ENCODE measurements at places on chromosomes 1 and 21. TPM values are rescaled to one million over a fixed set of nuclear protein-coding genes. Genes with fewer than 3 reads are reported as not detected.

Gene HPCAL4
- total RNA-seq = 0.20 TPM

Gene DNALI1
- total RNA-seq = 7.2 TPM

Gene TSACC
- total RNA-seq = 1.2 TPM

Gene INKA2
- total RNA-seq = 7.3 TPM

Gene COL24A1
- 5.6 TPM for total RNA-seq

DNA sequence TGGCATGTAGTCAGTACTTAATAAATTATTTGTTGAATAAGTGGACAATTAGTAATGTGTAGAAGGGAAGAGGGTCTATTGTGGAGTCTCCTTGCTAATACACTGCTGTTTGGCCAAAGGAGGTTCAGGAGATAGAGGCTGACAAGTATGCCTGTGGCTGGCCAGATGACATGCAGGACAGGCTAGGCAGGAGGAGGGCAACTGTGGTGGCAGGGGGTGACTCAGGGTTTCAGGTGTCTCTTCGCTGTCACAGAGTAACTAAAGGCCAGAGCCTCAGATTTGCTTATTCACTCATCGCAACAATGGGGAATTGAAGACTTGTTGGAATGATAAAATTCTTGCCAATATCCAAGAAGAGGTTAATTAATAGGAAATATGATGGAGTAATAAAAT is 33.1 kb downstream of the THRAP3 start:
- H3K27ac ChIP-seq = no peak overlapping the region
- H3K36me3 ChIP-seq = peaks cover 15% of the 10 kb centered on the region
- peaks cover 11% of the 10 kb centered on the region for H3K4me1 ChIP-seq
- H3K27me3 ChIP-seq = no peaks in the 10 kb centered on the region
- no peak for DNase-seq

- H3K4me1 ChIP-seq = no peaks in the 10 kb centered on the region
- H3K27ac ChIP-seq = no peak overlapping the region
- H3K27me3 ChIP-seq = peaks cover 24% of the 10 kb centered on the region
- no peak overlapping the region for H3K4me3 ChIP-seq
- H3K36me3 ChIP-seq = no peaks in the 10 kb centered on the region
- DNase-seq = no peak
Measured at GRCh38 chr1:200880212-200880611, 7.4 kb downstream of the GPR25 start.

GRCh38 chr1:29121936-29122681 is 1.6 kb downstream of the TMEM200B start:
- peak overlapping the region; percentile 66 for H3K27ac ChIP-seq
- H3K36me3 ChIP-seq = no peaks in the 10 kb centered on the region
- H3K4me3 ChIP-seq = peak overlapping the region; percentile 57
- no peaks in the 10 kb centered on the region for H3K27me3 ChIP-seq
- peaks cover 22% of the 10 kb centered on the region for H3K4me1 ChIP-seq

DNA sequence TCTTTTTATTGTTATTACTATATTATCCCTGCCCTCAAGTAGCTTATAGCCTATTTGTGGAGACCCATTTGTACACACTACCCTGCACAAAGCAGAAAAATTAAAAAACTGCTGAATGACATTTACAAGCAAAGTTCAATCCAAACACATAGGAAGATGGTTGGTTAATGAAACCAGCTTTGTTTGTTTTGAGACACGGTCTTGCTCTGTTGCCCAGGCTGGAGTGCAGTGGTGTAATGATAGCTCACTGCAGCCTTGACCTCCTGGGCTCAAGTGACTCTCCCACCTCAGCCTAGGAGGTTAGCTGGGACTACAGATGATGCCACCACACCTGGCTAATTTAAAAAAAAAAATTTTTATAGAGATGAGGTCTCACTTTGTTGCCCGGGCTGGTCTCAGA is 31.6 kb downstream of the TGFB2 start:
- DNase-seq = no peak
- peaks cover 67% of the 10 kb centered on the region for H3K4me1 ChIP-seq
- peaks cover 5% of the 10 kb centered on the region for H3K36me3 ChIP-seq
- peak overlapping the region; percentile 32 for H3K4me3 ChIP-seq
- no peaks in the 10 kb centered on the region for H3K27me3 ChIP-seq
- H3K27ac ChIP-seq = peak overlapping the region; percentile 87

- no peak overlapping the region for H3K27ac ChIP-seq
- no peaks in the 10 kb centered on the region for H3K4me1 ChIP-seq
- H3K36me3 ChIP-seq = no peaks in the 10 kb centered on the region
- no peaks in the 10 kb centered on the region for H3K27me3 ChIP-seq
Measured at GRCh38 chr1:152886758-152887409, 8.8 kb downstream of the SMCP start.

DNA sequence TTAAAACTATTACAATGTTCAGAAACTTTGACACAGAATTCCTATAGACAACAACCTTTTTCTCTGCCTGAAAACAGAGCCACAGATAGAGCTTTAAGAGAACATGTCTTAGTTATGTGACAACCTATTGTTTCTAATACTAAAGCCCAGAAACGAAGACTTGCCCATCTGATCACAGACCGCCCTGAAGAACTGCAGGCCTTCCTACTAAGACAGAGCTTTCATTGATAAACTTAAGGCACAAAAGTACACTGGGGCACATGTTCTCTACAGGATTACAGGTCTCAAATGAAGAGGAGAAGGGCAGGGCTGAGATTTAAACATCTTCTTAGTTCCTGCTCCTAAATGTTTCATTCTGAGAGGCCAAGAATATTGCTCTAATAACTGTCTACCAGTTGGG is 452.7 kb downstream of the KCNT2 start:
- DNase-seq = no peak
- no peaks in the 10 kb centered on the region for H3K27me3 ChIP-seq
- H3K4me3 ChIP-seq = no peak overlapping the region
- no peaks in the 10 kb centered on the region for H3K4me1 ChIP-seq

- no peaks in the 10 kb centered on the region for H3K27me3 ChIP-seq
- no peaks in the 10 kb centered on the region for H3K4me1 ChIP-seq
- DNase-seq = no peak
- H3K27ac ChIP-seq = no peak overlapping the region
- H3K36me3 ChIP-seq = no peaks in the 10 kb centered on the region
- H3K4me3 ChIP-seq = no peak overlapping the region
Measured at GRCh38 chr21:17118638-17119384, 394.0 kb upstream of the CXADR start.

DNA sequence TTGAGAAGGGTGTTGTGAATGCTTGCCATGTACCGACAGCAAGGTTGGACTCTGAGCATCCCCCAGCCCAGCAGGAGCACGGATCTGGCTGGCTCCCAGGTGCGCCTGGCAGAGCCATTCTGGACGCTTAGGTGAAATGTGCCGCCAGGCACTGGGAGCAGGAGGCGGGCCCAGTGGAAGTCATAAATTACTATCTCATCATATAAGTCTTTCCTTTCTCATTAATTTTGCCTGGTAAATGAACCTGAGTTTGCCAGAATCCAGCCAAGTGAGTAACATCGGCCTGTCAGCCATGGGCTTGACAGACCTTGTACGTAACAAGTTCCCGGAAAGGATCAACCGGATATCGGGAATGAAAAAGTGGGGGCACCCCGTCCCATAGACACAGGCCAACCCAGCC is 179.5 kb upstream of the ARHGEF16 start:
- no peak overlapping the region for H3K4me3 ChIP-seq
- H3K27me3 ChIP-seq = peaks cover 4% of the 10 kb centered on the region
- H3K36me3 ChIP-seq = no peaks in the 10 kb centered on the region
- DNase-seq = no peak

- H3K27ac ChIP-seq = no peak overlapping the region
- H3K36me3 ChIP-seq = no peaks in the 10 kb centered on the region
- H3K4me1 ChIP-seq = no peaks in the 10 kb centered on the region
- no peaks in the 10 kb centered on the region for H3K27me3 ChIP-seq
Measured at GRCh38 chr1:83318366-83318765, 680.6 kb downstream of the TTLL7 start.

DNA sequence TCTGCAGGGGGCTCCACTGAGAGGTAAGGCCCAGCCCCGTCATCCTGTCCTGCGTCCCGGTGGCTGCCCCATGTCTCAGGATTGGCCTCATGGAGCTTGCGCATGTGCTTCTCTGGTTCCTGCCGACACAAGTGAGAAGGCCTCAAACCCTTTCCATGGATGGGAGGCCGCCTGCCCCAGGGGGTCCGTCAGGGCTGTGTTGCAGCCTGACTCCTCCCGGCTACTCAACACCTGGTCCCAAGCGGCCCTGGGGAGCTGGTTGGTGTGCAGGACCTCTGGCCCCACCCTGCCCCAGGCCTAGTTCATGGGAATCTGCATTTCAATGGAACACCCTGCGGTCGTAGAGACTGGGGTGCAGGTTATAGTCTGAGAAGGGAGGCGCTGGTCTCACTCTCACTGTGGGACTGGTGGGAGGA is 21.1 kb upstream of the PDE9A start:
- no peaks in the 10 kb centered on the region for H3K4me1 ChIP-seq
- H3K27me3 ChIP-seq = peaks cover 3% of the 10 kb centered on the region
- no peak overlapping the region for H3K4me3 ChIP-seq
- DNase-seq = no peak

- no peak overlapping the region for H3K4me3 ChIP-seq
- peaks cover 15% of the 10 kb centered on the region for H3K4me1 ChIP-seq
- H3K27ac ChIP-seq = no peak overlapping the region
- H3K27me3 ChIP-seq = peaks cover 32% of the 10 kb centered on the region
- no peaks in the 10 kb centered on the region for H3K36me3 ChIP-seq
- DNase-seq = no peak
Measured at GRCh38 chr1:205497351-205497750, 7.1 kb upstream of the CDK18 start.

DNA sequence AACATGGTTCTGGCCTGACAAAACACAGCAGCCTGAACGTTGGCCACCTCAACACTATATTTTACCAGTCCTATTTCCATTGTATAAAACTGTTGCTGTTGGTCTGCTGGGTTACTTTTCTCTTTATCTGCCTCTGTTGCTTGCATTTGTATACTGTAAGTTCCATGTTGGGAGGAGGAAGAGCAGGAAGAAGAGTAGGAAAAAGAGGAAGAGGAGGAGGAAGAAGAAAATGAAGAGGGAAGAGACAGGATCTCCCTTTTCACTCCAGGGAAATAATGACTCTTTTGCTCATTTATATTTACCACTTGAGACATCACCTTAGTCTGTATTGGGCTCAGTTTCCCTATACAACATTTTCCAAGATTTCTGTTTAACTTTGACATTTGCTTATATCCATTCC is 134.2 kb downstream of the PTPRC start:
- H3K4me3 ChIP-seq = no peak overlapping the region
- DNase-seq = no peak
- H3K27me3 ChIP-seq = no peaks in the 10 kb centered on the region
- no peak overlapping the region for H3K27ac ChIP-seq

DNA sequence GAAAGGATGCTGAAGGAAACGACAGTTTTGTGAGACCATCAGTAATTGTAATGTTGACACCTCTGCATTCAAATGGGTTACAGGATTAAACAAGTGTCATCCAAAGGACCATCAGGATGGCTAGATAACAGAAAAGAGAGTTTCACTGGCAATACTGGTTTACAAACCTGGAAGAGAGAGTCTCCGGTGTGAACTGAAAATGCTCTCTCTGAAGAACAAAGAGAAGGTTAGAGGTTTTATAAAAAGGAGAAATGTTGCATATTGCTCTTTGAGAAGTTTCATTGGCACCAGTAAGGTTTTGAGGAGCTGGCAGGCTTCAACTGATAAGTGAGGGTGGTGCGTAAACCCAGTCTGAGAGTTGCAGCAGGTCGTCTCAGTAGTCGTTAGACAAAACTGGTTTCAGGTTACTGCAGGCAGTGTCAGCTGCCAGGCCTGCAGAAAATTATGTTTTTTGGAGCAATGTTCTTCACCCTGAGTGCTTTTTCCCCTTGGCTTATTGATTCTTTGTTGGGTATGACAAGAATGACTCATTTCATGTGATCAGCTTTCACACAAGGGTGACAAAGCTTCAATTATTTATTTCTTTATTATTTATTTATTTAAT is 42.2 kb downstream of the KCNK1 start:
- DNase-seq = no peak
- H3K36me3 ChIP-seq = no peaks in the 10 kb centered on the region
- H3K4me3 ChIP-seq = no peak overlapping the region
- no peaks in the 10 kb centered on the region for H3K27me3 ChIP-seq
- H3K27ac ChIP-seq = no peak overlapping the region

- H3K4me1 ChIP-seq = peaks cover 6% of the 10 kb centered on the region
- H3K27me3 ChIP-seq = no peaks in the 10 kb centered on the region
- no peaks in the 10 kb centered on the region for H3K36me3 ChIP-seq
Measured at GRCh38 chr1:89762386-89762778, 58.5 kb upstream of the LRRC8D start.

- DNase-seq = no peak
- H3K4me1 ChIP-seq = peaks cover 10% of the 10 kb centered on the region
- peak overlapping the region; percentile 82 for H3K27ac ChIP-seq
- H3K36me3 ChIP-seq = no peaks in the 10 kb centered on the region
Measured at GRCh38 chr1:113812661-113813135, 422 bp upstream of the RSBN1 start.

DNA sequence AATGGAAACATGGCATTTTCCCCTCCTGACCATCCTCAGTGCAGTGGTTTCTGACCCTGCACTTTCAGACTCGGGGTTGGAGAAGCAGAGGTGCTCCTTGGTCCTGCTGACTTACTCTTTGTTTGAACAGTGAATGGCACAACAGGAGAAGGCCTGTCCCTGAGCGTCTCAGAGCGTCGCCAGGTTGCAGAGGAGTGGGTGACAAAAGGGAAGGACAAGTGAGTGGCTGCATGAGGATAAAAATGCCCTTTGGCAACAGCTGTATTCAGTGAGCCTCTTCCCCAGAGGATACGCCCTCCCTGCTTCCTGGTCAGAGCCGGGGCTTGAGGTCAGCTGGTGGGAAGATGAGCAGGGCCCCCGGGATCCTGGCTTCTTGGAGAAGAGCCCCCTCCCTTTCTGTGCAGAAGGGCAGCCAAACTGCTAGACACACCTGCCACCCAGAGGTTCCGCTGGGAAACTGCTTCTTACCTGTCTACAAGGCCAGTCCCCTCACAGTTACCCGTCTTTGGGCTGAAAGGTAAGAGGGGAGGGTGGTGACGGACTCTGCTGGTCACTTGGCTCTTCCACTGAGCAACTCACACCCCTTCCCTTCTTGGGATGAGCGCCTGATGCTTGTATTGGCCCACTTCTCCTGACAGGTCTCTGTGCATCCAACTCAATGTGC is 16.6 kb downstream of the NPL start:
- DNase-seq = no peak
- no peaks in the 10 kb centered on the region for H3K36me3 ChIP-seq
- no peaks in the 10 kb centered on the region for H3K4me1 ChIP-seq
- no peak overlapping the region for H3K27ac ChIP-seq
- no peak overlapping the region for H3K4me3 ChIP-seq
- H3K27me3 ChIP-seq = no peaks in the 10 kb centered on the region

- no peak overlapping the region for H3K4me3 ChIP-seq
- no peak overlapping the region for H3K27ac ChIP-seq
- no peak for DNase-seq
- no peaks in the 10 kb centered on the region for H3K27me3 ChIP-seq
Measured at GRCh38 chr1:33402206-33402605, 28.7 kb downstream of the PHC2 start.
